ENCODE measurements at places on chromosomes 16 and 17.

DNA sequence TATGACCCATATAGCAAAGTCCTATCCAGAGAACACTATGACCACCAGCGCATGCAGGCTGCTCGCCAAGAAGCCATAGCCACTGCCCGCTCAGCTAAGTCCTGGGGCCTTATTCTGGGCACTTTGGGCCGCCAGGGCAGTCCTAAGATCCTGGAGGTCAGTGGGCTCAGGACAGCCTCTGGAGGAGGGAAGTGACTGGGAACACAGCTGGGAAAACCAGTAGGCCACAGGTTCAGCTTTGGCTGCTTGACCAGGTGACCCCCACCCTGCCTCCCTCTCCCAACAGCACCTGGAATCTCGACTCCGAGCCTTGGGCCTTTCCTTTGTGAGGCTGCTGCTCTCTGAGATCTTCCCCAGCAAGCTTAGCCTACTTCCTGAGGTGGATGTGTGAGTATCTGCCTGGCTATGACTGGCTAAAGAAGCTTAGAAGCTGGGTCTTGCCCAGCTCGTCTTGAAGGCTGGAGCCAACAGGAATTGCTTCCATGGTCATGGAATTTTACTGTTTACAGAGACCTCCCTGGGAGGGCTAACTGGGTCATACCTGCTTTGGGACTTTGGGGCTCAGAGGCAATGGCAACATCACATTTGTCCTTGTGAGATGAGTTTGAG, 1.5 kb upstream of the OVCA2 start:
- no peak for DNase-seq

- DNase-seq: no peak
Observed at GRCh38 chr17:81403671-81404534, 8.6 kb downstream of the BAHCC1 start.

DNA sequence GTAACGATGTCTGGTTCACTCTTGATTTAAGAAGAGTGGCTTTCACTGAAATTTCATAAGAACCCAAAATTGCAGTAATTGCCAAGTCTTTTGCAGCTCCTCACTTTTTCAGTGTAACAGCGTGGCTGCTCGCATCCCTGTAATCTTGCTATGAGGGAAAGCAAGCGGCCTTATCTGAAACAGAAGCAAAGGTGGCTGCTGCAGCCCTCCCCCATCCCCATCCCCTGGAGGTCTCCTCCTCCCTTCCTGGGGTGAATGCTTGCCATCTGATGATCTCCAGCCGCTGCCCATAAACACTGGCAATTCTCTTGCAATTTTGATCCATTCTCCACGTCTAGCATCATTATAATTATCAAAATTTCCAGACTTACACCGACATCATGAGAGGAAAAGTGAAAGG, 182.5 kb upstream of the ASIC2 start:
- no peak for DNase-seq

GRCh38 chr16:4703906-4704305, 10.5 kb downstream of the NUDT16L1 start:
- DNase-seq: no peak

DNA sequence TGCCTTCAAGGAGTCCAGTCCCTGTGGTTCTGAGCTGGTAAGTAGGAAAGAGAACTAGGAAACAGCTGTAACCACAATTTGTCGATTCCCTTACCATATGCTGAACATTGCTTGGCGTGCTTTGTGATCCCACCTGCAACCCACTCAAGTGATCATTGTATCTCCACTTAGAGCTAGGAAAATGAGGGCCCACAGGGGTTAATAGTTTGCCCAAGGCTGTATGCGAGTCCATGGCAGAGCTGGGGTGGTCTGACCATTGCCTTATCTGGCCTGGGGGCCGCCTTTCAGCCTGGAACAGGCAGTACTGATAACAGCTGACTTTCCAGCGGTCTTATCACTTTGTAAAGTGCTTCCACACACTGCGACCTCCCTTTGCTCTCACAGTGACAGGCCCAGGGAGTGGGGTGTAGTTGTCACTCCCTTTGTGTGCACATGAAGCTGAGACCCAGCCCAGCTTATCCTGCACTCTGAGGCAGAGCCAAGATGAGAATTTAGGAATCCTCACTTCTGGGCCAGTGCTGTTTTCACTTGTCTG, 9.8 kb downstream of the MYL4 start:
- no peak for DNase-seq

GRCh38 chr17:42378959-42379594, 9.2 kb downstream of the STAT3 start:
- peak; percentile 56 for DNase-seq

- no peak for DNase-seq
Observed at GRCh38 chr16:81008505-81008789, 1.4 kb downstream of the CENPN start.

GRCh38 chr16:89919535-89920406, 1.1 kb downstream of the MC1R start:
- no peak for DNase-seq

- peak; percentile 11 for DNase-seq
Observed at GRCh38 chr16:50464325-50465290, 83.6 kb upstream of the NKD1 start.

GRCh38 chr16:12119562-12119961, 143.0 kb downstream of the SNX29 start:
- DNase-seq: no peak

- no peak for DNase-seq
Observed at GRCh38 chr17:44940317-44940716, 7.3 kb downstream of the KIF18B start.

GRCh38 chr16:1980030-1980769, 1.1 kb downstream of the NOXO1 start:
- peak; percentile 74 for DNase-seq

DNA sequence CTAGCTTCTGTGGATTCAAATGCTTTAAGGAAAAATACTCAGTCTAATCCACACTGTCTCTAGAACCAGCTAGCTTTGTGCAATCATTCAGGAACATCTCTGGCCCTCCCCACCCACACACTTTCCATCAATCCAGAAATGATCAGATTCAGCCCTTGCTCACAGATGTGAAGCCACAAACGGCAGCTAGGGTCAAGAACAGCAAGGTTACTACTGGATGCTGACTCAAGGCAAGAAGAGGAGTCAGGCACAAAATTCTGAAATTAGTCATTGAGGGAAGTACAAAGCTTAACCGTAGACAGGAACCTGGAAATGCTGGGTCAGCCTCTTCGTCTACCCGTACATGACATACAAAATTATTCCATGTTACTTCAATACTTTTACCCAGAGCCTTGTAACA, 174.6 kb downstream of the CDH13 start:
- no peak for DNase-seq

GRCh38 chr16:84749815-84750214, 50.0 kb downstream of the USP10 start:
- DNase-seq: no peak

GRCh38 chr16:47866423-47866822, 289.4 kb downstream of the ABCC12 start:
- no peak for DNase-seq

DNA sequence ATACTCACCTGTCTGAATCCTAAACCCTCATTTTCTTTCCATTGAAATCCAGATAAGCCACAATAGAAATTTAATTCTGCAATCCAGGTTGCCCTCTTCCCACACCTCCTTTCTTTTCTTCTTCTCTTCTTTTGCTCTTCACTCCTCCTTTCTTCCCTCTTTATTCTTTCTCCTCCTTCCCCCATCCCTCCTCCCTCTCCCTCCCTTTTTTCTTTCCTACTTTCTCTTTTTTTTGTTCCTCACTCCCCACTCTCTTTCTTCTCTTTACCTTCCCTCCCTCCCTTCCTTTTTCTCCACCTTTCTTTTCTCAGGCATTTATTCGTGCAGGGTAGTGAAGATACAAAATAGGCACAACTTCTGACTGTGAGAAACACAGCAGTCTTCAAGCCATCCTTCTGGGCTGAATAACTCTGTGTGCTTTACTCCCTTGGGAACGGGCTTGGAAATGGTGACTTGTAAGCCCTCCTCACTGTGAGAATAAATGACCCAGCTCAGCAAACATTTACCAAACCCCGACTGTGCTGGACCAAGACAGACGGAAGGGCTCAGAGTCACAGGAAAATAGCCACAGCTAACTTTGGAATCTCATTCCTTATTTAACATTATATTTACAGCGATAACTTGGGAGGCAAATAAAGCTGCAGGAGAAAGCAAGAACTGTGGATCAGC, 140.8 kb downstream of the HAPSTR1 start:
- no peak for DNase-seq

DNA sequence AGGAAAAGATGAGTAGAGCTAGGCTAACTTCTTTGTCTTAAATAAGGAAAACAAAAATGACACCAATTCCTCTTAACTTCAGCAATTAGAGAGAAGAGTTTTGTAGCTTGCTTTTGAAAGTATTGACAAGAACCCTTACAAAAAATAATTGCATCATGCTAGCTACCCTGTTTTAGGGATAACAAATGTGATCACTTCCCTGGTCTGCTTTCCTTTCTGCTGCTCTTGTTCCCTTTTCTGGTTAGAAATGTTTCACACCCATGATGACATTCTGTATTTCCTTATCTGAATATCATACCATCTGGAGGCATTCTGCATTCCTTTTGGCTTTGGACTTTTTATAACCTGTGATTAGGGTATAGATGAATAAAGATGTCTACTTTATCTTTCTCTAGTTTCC, 9.9 kb upstream of the SMIM36 start:
- no peak for DNase-seq

DNA sequence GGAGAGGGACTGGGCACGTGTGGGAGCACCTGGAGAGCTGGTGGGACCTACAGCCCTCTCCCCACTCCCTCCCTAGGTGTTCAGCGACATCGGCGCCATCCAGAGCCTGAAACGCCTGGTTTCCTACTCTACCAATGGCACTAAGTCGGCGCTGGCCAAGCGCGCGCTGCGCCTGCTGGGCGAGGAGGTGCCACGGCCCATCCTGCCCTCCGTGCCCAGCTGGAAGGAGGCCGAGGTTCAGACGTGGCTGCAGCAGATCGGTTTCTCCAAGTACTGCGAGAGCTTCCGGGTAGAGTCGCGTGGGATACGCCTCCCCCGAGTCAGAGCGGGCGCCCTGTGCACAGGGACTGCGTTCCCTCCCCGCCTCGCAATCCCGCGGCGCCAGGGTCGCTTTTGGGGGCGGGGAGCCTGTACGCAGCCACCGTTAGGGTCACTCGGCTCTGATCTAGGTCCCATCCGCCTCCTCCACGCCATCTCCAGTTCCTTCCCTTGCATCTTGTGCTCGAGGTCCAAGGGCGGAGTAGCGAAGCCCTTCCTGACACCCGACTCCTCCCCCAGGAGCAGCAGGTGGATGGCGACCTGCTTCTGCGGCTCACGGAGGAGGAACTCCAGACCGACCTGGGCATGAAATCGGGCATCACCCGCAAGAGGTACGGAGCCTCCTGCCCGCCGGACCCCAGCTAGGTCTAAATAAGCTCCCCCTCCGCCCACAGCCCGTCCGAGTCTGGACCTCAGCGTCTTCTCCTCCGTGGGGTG, 13.0 kb downstream of the SARM1 start:
- peak; percentile 91 for DNase-seq

DNA sequence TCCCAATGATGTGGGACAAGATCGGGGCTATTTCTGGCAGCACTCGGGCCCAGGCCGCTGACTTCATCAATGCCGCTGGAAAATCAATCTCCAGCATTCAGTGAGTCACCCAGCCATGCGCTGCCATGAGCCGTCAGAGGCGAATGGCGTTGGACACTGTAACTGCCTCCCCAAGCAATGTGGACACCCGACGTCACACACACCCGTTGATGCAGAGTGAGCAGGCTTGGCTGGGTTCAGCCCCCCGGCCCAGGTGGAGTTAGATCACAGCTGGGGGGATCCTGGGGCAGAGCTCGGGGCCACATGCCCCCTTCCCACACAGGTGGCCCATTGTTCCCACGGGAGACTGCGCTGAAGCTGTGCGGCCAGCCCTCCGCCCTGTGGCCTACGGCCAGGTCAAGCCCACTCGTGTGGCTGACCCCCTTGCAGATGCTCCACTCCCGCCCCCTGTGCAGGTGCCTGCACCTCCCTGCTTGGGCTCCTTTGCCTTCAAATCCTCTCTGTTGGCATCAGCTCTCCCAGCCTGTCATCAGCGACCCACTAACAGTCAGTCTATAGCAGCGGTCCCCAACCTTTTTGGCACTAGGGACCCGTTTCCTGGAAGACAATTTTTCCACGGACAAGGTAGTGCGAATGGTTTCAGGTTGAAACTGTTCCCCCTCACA, 89.9 kb downstream of the TBC1D16 start:
- DNase-seq: no peak

- DNase-seq: no peak
Observed at GRCh38 chr16:86640265-86640843, 62.0 kb downstream of the FOXL1 start.

- peak; percentile 24 for DNase-seq
Observed at GRCh38 chr17:40344421-40345160, 19.9 kb downstream of the GJD3 start.

DNA sequence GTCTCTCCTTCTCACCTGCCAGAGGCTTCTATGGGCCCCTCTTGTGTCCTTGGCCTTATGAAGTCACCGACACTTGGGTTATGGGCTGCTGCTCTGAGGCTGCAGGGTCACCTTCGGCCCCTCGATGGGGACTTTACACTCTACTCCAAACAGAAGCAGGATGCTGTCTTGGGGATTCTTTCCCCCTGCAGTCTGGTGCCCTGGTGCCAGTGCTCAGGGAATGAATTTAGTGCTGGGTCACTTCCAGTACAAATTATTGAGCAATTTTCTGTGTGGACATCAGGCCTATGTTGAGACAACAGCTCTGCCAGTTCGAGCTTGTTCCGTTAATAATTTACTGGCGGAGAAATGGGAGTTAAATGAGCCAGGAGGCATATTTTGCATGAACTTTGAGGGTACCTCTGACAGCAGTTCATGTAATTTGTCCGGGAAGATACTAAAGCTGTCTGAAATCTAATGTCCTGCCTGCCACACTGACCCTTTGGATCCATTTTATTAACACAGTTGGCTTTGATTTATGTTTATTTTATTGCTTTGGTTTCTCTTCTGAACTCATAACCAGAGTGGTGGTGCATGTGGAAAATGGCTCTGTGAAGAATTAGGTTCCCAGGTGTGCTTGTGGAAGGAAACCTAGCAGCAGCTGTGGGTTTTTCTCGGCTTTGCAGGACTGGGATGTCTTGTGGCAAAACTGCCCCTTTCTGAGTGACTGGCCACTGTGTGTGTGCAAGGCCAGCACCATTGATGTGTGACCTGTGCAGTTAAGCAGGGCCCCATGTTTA, 34.1 kb upstream of the DHX8 start:
- DNase-seq: no peak

DNA sequence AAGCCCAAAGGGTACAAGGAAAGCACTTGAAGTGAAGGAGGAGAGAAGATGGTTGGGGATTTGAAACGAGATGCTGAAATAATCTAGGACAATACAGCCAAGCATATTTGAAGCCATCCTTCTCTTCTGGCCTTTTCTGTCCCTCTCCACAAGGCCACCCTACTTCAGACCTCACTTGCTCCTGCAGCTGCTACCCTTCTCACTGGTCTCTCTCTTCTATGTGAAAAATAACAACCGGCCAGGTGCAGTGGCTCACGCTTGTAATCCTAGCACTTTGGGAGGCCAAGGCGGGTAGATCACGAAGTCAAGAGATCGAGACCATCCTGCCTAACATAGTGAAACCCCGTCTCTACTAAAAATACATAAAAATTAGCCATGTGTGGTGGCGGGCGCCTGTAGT, 33.2 kb upstream of the HAPSTR1 start:
- DNase-seq: no peak

GRCh38 chr17:51640108-51640622, 379.8 kb downstream of the UTP18 start:
- peak; percentile 95 for DNase-seq

GRCh38 chr16:56360117-56361008, 65.0 kb downstream of the AMFR start:
- no peak for DNase-seq

All from DMS53 (cell line).